ENCODE measurements at places on chromosomes 2 and 18.

DNA sequence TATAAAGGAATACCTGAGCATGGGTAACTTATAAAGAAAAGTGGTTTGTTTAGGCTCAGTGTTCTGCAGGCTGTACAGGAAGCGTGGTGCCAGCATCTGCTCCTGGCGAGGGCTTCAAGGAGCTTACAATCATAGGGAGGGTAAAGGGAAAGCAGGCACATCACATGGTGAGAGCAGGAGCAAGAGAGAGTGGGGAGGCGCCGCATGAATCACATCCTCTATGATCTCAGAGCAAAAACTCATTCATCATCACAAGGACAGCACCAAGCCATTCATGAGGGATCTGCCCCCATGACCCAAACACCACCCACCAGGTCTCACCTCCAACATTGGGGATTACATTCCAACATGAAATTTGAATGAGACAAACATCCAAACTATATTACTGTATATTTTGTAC, 32.5 kb downstream of the R3HDM1 start:
- no peak for DNase-seq

- DNase-seq: no peak
These were observed 53.9 kb downstream of the WDSUB1 start for GRCh38 chr2:159232456-159233170.

DNA sequence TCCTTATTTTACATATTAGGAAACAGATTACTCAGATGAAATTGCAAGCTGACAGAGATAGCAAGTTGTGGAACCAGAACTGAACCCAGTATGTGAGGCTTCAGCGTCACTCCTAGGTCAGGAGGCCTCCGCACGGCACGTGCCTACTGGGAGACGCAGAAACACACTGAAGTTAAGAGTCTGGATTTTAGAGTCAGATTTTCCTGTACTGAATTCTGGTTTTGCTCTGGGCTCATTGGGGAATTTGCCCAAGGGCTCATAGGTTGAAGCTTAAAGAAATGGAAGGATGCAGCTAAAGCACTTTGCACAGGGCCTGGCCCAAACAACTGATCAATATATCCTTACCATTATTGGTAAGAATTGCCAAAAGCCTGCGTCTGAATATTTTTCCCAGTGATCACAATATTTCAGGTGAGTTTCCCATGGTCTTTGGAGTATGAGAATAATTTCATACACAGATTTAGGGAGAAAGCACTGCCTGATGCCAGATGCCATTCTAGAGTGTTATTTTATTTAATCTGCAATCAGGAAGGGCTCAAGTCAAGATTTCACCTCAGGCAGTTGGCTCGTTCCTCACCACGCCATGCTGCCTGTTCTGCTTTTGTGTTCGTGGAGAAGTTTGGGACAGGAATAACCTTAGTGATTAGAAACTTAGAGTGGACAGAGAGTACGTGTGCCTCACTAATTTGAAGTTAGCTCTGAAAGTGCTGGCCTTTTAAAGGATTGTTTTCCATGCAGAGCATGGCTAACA, 331.9 kb downstream of the MYCN start:
- DNase-seq: no peak

GRCh38 chr18:6056171-6056910, 161.0 kb upstream of the TMEM200C start:
- DNase-seq: no peak

DNA sequence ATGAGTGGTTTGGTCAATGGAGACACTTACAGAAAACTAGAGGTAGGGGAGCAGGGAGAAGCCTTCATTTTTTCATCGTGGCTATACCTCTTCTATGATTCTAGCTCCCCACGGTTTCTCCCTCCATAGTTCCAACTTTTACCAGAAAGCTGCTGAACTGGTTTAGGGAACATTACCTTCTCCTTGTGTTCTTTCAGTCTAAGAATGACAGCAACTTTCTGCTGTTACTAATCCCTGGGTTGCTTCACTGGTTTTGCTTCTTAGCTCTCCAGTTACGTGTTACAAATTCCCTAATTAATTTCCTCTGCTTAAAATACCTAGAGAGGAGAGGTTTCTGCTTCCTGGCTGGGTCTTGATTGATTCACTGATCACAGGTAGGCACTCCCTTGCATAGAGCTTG, 499.9 kb downstream of the SLC4A3 start:
- DNase-seq: no peak

DNA sequence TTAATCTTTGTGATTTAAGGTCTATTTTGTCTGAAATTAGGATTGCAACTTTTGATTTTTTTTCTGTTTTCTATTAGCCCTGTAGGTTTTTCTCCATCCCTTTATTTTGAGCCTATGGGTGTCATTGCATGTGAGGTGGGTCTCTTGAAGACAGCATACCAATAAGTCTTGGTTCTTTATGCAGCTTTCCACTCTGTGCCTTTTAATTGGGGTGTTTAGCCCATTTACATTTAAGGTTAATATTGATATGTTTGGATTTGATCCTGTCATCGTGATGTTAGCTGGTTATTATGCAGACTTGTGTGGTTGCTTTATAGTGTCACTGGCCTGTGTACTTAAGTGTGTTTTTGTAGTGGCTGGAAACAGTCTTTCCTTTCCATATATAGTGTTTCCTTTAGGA, 17.7 kb downstream of the EHBP1 start:
- no peak for DNase-seq

- no peak for DNase-seq
These were observed 205.0 kb upstream of the EPHA4 start for GRCh38 chr2:221777119-221777518.

All from RWPE2 (cell line).